ENCODE measurements at places on chromosomes 3 and 15.

GRCh38 chr3:109559389-109559788, 222.0 kb upstream of the DPPA4 start:
- DNase-seq = no peak

DNA sequence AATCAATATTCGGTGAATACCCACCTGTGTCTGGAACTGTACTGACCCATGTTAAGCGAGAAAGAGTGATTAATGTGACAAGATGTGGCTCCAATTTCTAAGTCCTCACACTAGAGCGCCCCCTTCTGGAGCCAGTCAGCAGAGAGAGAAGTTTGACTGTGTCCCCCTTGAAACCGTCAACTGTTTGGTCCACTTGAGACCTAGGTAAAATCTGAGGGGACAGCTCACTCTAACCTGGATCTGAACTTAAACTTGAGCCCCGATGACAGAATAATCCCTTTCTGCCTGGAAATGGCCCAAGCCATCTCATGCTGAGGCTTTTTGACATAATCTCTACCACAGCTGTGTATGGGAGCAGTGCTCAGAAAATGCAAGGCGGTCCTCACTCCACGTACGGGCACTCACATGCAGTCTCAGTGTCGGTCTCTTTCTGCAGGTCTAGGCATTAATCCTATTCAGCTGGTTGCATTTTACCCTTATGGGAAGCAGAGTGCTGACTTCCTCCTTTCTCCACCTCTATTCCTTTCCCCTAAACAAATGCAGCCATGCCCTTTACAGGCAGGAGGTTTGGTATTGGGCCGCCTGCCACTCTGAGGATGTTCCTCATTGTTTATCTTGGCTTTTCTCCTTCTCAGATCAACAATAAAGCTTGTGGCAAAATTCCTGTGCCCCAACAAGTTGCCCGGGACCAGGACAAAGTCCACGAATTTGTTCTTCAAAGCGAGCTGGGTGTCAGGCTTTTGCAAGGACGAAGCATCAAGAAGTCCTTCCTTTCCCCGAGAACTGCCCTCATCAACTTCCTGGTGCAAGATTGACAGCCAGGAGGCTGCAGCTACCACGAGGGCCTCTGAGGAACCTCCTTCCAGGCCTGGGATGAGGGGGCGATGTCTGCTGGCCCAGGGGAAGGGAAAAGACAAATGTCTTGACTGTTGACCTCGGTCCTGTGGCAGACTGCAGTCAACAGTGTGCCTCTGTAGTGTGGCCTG, 47.5 kb upstream of the LIMD1 start:
- no peak for DNase-seq

GRCh38 chr3:190017521-190018288, 103.0 kb downstream of the P3H2 start:
- DNase-seq = no peak

GRCh38 chr15:57747206-57747896, 40.8 kb downstream of the POLR2M start:
- DNase-seq = no peak

- no peak for DNase-seq
Observed at GRCh38 chr3:111921181-111921580, 57.6 kb upstream of the ABHD10 start.

DNA sequence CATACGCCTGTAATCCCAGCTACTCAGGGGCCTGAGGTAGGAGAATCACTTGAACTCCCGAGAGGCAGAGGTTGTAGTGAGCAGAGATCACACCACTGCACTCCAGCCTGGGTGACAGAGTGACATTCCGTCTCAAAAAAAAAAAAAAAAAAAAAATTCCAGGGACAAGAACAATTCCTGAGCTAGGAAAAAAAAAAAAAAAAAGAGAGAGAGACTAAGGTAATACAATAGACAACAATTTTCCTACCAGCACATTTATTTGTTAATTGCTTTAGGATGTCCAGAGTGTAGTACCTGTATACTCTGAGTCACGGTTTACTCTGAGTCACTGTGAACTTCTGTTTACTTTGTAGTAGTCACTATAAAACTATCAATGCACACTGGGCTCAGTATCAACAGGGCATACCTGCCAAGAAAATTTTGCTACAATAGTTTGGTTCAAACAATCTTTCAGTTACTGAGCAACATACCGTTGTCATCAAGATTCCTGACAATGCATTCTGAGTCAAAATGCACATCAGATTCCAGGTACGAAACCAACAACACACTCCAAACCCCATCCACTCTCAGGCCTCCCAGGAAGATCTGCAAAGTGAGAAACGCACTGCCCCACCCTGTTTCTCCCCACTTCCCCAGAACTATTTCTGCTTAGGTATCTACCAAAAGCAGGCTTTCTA, 28.3 kb downstream of the IGF2BP2 start:
- no peak for DNase-seq

- DNase-seq = no peak
Observed at GRCh38 chr15:76967067-76967466, 27.9 kb upstream of the PSTPIP1 start.

DNA sequence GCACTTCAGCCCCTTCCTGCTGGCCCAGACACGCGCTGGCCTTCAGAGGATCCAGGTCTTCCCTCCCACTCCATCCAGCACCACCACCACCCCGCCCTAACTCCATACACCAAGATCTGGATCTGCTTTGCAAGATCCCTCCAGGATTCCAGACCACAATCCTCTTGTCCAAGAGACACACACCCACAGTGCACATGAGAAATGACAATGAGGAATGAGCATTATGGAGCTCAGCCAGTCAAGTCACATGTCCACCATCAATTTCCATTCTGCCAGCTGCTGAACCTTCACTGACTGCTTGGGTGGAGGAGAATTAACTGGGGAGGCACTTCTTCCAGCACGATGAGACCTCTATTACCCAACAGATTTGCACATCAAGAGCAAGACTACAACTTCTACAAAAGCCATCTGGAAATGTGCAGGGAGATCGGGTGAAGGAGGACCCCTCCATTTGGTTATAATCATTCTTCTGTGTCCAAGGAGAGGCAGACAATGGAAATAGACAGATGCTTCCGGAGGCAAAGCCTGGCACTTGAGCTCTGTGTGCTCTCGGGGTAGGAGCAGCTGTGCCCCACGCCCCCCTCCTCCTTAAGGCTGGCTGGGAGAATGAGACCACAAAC, 12.3 kb upstream of the SPATA12 start:
- DNase-seq = no peak

GRCh38 chr3:48652923-48653715, 9.6 kb downstream of the CELSR3 start:
- no peak for DNase-seq

GRCh38 chr3:133945381-133946095, 49.9 kb upstream of the RAB6B start:
- no peak for DNase-seq

DNA sequence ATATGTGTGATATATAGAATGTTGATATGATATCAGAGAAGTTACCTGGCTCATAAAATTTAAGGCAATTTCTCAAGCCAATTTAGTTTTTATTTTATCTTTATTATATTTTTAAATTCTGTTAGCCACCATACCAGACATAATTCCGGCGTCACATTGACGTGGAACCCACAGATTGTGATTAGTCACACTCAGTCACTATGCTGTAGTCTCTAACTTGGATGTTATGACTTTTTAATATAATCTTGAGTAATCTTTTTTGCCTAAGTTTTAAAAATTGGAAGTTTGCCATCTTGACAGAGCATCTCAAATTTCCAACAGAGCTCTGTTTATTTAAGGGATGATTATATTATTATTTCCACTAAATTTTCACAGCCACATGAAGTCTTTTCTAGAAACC, 9.7 kb upstream of the DCLK3 start:
- no peak for DNase-seq

DNA sequence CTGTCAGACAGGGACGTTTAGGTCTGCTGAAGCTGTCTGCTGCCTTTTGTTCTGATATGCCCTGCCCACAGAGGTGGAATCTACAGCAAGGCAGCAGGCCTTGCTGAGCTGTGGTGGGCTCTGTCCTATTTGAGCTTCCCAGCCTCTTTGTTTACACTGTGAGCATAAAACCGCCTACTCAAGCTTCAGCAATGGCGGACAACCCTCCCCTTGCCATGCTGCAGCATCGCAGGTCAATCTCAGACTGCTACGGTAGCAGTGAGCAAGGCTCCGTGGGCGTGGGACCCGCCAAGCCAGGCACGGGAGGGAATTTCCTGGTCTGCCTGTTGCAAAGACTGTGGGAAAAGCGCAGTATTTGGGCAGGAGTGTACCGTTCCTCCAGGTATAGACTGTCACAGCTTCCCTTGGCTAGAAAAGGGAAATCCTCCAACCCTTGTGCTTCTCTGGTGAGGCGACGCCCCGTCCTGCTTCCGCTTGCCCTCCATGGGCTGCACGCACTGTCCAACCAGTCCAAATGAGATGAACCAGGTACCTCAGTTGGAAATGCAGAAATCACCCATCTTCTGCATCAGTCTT, 71.4 kb downstream of the SPSB4 start:
- no peak for DNase-seq

- DNase-seq = no peak
Observed at GRCh38 chr15:57503911-57504598, 87.6 kb upstream of the MYZAP start.

DNA sequence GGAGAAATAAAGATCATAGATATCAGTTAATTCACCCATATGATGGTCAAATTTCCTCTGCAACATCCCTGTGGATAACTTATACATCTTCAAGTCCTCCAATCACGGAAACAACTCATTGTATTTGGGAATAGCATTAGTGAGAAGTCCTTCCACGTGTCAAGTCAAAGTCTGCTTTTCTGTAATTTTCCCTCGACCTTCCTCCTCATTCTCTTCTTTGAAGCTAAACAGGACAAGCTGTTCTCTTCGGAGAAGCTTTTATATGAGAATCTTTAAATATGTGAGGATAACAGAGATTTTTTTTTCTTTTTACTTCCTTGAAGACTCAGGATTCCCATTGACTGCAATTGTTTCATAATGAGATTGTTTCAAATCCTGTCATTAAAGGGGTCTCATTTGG, 230.4 kb downstream of the ZPLD1 start:
- no peak for DNase-seq

- DNase-seq = no peak
Observed at GRCh38 chr15:70269991-70270751, 172.5 kb upstream of the TLE3 start.

- no peak for DNase-seq
Observed at GRCh38 chr3:50003216-50003615, 63.3 kb downstream of the RBM6 start.

DNA sequence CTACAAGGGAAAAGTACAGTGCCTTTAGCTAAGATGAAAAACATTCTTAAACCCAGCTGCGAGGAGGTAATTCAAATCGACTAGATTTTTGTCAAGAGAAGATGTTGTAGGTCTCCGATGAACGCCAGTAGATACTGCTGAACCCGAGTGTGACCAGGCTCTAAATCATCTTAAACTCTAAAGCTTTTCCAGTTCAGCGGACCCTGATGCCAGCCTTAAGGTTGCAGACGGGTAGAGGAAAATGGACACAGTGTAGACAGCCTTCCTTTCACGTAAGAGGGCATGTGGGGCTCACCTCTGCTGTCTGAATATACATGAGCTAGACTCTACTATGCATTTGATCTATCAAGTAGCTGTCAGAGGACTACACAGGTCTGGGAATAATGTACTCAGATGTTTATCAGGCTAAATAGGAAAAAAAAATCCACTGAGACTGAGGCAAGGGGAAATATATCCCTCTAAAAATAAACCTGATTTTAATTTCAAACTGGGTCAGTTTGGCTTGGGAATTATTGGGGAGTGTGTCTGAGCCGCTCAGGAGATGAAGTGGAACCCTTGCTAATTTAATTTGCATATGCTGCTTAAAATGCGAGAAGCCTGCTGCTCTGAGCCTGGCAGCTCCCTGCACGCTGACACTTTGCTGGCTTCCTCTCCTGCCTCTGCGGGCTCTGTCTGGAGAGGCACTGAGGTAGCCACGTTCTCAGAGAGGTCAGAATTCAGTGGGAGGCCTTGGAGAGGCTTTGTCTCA, 151.9 kb downstream of the CADPS start:
- no peak for DNase-seq

GRCh38 chr3:4757575-4758248, 221.5 kb upstream of the BHLHE40 start:
- DNase-seq = no peak

- no peak for DNase-seq
Observed at GRCh38 chr3:130604806-130605205, 87.8 kb downstream of the COL6A6 start.

DNA sequence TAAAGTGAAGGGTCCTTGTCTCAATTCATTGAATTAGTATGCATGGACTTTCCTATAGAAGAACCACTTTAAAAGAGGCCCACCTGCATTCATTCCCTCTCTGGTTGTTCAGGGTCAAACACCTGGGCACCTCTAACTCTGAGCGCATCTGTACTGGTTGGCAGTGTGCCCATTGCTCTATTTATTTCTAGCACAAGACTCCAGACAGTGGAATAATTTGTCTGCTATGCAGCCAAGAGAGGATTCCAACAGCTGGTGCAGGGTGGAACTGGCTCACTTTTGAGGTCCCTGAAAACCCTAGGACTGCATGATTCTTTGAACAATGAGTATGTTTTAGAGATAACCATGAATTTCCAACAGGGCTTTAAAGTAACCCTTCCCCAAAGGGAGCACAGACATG, 57.9 kb downstream of the CCDC33 start:
- DNase-seq = no peak

GRCh38 chr3:82462977-82463376, 701.5 kb upstream of the GBE1 start:
- DNase-seq = no peak

DNA sequence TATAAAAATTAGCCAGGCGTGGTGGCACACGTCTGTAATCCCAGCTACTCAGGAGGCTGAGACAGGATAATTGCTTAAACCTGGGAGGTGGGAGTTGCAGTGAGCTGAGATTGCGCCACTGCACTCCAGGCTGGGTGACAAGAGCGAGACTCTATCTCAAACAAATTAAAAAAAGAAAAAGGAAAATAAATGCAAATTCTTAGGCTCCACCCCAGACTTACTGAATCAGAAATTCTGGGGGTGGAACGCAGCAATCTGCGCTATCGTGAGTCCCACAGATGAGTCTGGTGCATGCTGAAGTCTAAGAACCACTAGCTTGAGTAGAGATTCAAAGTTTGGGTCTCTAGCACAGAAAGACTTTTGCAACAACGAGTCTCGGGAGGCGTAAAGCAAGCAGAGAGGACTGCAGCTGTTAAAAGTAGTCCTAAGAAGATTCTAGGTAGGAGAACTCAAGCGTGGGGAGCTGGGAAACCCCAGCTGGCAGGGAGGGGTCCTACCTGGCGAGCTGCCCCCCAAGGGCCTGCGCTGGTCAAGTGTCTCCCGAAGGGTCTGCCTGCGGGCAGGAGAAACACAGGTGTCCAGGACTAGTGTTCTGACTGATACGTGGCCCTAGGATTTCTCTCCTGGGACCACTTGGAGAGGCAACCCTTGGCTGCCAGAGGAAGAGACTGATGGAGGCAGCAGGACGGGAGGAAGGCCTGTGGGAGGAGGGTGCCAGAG, 21.9 kb downstream of the CEP19 start:
- no peak for DNase-seq

DNA sequence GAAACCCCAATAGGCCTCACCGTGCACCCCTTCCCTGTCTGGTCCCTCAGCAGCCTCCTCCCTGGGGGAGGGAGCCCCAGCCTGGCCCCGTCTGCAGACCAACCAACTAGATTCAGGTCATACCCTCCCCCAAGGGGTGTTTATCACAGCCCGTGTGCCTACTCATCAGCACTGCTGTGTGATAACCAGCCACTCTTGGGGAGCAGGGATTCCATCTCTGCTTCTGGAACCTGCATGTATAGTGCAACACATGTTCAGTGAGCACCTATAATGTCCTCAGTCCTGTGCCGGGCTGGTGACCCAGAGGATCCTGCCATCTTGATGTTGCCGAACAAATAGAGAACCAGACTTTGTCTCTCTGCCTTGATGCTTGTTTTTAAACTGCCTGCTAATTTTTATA, 6.6 kb upstream of the SLCO2A1 start:
- DNase-seq = no peak

- DNase-seq = no peak
Observed at GRCh38 chr3:38758557-38758956, 57.5 kb downstream of the SCN10A start.

Data from stimulated activated CD8-positive, alpha-beta memory T cell treated with anti-CD3 and anti-CD28 coated beads, Interleukin-2, amount 100 ng/mL, for 1 hour (primary cell).